ENCODE measurements at places on chromosomes 7 and 10. TPM values are rescaled to one million over a fixed set of nuclear protein-coding genes. Genes with fewer than 3 reads are reported as not detected.
A peak's percentile ranks its signal among the peaks of the same experiment; 100 is the strongest.

- H3K27ac ChIP-seq, result peak overlapping the region; percentile 70
- peak overlapping the region; percentile 97 for H3K4me3 ChIP-seq
- peaks cover 16% of the 10 kb centered on the region for H3K4me1 ChIP-seq
- peaks cover 8% of the 10 kb centered on the region for H3K27me3 ChIP-seq
- peaks cover 3% of the 10 kb centered on the region for H3K36me3 ChIP-seq
These were observed 45.6 kb downstream of the PDIA4 start for GRCh38 chr7:148982654-148983199.

- no peak overlapping the region for H3K4me3 ChIP-seq
- no peaks in the 10 kb centered on the region for H3K4me1 ChIP-seq
- H3K27me3 ChIP-seq, result peaks cover 2% of the 10 kb centered on the region
- no peak for DNase-seq
- H3K36me3 ChIP-seq, result no peaks in the 10 kb centered on the region
These were observed 138.0 kb downstream of the TACC2 start for GRCh38 chr10:122126763-122127659.

- peaks cover 6% of the 10 kb centered on the region for H3K27me3 ChIP-seq
- H3K4me1 ChIP-seq, result peaks cover 17% of the 10 kb centered on the region
- no peak overlapping the region for H3K27ac ChIP-seq
- peaks cover under 1% of the 10 kb centered on the region for H3K36me3 ChIP-seq
- no peak for DNase-seq
- no peak overlapping the region for H3K4me3 ChIP-seq
These were observed 17.4 kb upstream of the GNA12 start for GRCh38 chr7:2861509-2861908.

DNA sequence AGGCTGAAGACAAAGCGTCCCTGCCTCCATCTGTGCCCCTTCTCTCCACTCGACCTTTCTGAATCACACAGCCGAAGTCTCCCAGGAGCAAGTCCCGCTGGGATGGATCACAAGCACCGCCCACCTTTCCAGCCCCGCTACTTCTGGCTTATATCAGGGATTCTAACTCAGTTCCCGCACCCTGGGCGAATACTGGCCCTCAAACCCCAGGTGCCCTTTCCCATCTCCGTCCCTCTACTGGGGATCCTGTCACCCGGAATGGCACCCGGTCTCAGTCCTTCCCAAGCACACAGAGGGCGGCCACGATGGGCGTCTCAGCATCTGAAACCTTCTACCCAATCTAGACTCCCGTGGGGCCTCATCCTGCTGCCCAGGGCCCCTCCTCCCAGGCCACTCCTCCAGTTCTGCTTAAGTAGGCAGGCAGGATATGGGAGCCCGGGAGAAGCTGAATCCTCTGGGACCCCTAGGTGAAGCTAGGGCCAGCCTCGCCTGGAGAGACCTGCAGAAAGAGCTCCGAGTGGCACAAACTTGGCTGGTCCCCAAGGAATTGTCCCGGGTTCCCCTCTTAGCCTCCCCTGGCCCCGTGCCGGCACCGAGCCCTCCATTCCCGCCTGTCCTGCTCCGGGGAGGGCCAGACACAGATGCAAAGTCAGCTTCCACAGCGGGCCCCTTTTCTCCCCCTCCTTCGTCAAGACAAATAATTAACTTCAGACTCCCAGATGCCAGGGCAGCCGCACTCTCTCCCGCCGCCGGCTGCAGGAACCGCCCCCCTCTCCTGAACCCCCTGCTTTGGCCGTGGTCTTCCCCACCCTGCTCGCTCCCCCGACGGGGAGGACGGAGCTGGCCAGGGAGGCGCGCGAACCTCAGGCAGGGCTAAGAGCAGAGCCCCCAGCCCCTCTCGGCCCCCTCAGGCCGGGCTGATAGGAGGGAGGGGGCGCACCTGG, 612 bp downstream of the KCP start:
- DNase-seq, result peak; percentile 39
- peaks cover 18% of the 10 kb centered on the region for H3K4me1 ChIP-seq
- no peak overlapping the region for H3K27ac ChIP-seq
- H3K27me3 ChIP-seq, result peaks cover 15% of the 10 kb centered on the region
- H3K4me3 ChIP-seq, result peak overlapping the region; percentile 81

Gene ATXN7L1
- total RNA-seq, result 18.4 TPM

GRCh38 chr7:144384555-144385245, 18.8 kb downstream of the NOBOX start:
- H3K4me1 ChIP-seq, result peaks cover 2% of the 10 kb centered on the region
- no peak overlapping the region for H3K4me3 ChIP-seq
- no peak overlapping the region for H3K27ac ChIP-seq

- no peaks in the 10 kb centered on the region for H3K4me1 ChIP-seq
- H3K4me3 ChIP-seq, result no peak overlapping the region
- no peaks in the 10 kb centered on the region for H3K27me3 ChIP-seq
- no peak for DNase-seq
- no peak overlapping the region for H3K27ac ChIP-seq
These were observed 248.8 kb upstream of the NEBL start for GRCh38 chr10:21145751-21146435.

Gene BTBD16
- 0.23 TPM for total RNA-seq

DNA sequence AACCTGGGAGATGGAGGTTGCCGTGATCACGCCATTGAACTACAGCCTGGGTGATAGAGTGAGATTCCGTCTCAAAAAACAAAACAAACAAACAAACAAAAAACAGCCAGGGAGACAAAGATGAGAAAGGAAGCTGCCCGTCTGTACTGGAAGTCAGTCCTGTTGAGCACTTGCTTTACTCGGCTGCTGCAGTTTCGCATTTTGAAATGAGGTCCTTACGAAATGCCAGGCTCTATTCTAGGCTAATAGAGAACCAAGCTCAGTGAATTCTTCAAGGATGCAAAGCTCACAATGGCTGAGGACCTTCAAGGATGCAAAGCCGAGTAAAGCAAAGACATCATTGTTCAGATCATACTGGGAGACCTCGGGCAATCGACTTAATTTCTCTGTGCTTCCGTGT, 333.3 kb downstream of the CALN1 start:
- DNase-seq, result no peak
- H3K4me1 ChIP-seq, result peaks cover 4% of the 10 kb centered on the region
- H3K36me3 ChIP-seq, result no peaks in the 10 kb centered on the region

GRCh38 chr10:69847883-69848282, 46.2 kb downstream of the COL13A1 start:
- DNase-seq, result no peak
- H3K36me3 ChIP-seq, result no peaks in the 10 kb centered on the region
- no peak overlapping the region for H3K27ac ChIP-seq

DNA sequence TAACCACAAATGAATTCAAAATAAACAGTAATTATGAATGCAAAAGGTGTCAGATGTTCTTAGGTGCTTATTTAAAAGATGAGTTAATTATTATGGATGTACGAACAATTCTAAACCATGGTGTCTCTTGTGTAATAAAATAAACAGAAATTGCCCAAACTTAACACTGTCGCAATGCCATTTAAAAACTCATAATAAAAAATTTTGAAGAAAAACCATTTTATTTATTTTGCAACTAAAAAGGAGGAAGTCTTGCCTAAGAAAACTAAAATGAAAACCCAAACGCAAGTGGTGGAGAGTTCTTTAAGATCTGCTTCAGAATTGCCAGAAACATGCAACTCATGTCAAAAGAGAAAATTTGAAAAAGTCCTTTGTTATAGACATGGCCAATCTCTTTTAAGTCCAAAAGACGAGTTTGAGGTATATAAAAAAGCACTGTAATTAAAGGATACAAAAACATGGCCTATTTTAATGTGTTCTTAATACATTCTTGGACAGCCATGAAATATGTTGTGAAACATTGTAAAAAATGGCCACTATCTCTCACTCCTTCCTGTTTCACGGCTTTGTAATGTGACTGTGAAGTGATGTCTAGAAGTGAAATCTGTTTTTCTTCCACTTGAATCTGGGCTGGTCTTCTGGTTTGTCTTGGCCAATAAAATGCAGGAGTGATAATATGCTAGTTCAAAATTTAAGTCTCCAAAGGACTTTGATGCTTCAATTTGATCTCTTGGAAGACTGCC, 322.9 kb downstream of the PRPF18 start:
- peaks cover 7% of the 10 kb centered on the region for H3K4me1 ChIP-seq
- H3K27ac ChIP-seq, result no peak overlapping the region
- no peak for DNase-seq
- H3K4me3 ChIP-seq, result no peak overlapping the region
- peaks cover 6% of the 10 kb centered on the region for H3K36me3 ChIP-seq
- H3K27me3 ChIP-seq, result peaks cover 3% of the 10 kb centered on the region

Gene OLAH
- 0.54 TPM for total RNA-seq

DNA sequence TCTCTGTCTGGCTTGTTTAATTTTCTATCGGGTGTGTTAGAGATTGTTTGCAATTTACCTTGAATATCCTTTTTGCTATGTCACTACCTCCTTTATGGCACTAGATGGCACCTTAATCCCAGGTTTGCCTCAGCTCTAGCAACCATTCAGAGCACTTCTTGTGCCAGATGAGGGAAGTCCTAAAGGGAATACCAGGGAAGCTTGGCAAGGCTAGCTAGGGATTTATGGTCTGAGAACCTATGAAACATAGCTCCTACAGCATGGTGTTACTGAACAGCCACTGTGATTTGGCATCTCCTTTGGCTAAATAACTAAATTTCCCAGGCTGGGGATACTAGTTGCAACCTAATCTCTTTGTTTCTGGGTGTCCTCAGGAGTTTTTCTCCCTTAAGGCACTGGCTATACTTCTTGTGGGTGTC, 69.0 kb upstream of the VOPP1 start:
- no peaks in the 10 kb centered on the region for H3K27me3 ChIP-seq
- peak; percentile 34 for DNase-seq
- no peak overlapping the region for H3K27ac ChIP-seq
- peaks cover 4% of the 10 kb centered on the region for H3K4me1 ChIP-seq

GRCh38 chr10:114305521-114305925, 66.5 kb downstream of the VWA2 start:
- no peak overlapping the region for H3K27ac ChIP-seq
- DNase-seq, result no peak
- peaks cover 9% of the 10 kb centered on the region for H3K4me1 ChIP-seq
- peaks cover 11% of the 10 kb centered on the region for H3K27me3 ChIP-seq
- no peaks in the 10 kb centered on the region for H3K36me3 ChIP-seq

- H3K36me3 ChIP-seq, result no peaks in the 10 kb centered on the region
- no peaks in the 10 kb centered on the region for H3K27me3 ChIP-seq
- H3K27ac ChIP-seq, result no peak overlapping the region
- DNase-seq, result no peak
- peaks cover 3% of the 10 kb centered on the region for H3K4me1 ChIP-seq
These were observed 110.8 kb downstream of the TPK1 start for GRCh38 chr7:144725070-144725469.

Gene UFSP1
- total RNA-seq, result 2.4 TPM

GRCh38 chr7:96708872-96709271, 774 bp downstream of the SEM1 start:
- H3K4me1 ChIP-seq, result peaks cover 2% of the 10 kb centered on the region
- peak overlapping the region; percentile 100 for H3K4me3 ChIP-seq
- DNase-seq, result no peak
- no peaks in the 10 kb centered on the region for H3K27me3 ChIP-seq

DNA sequence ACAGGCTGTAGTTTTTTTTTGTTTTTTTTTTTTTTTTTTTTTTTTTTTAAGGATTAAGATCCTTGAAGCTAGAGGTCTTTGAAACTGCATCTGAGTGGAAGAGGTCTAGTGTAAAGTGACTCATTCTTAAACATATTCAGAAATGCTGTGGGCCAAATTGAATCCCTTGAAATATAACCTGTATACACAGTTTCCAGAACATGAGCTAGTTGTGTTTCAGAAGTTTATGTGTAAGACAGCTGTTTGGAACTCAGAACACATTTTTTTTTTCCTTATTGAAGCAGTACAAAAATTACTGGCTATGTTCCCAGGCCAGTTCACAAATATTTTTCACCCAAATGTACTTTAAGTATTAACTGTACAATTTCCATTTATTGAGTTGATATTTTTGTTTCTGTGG, 67.9 kb downstream of the PPP1R9A start:
- no peaks in the 10 kb centered on the region for H3K36me3 ChIP-seq
- H3K4me1 ChIP-seq, result peaks cover 14% of the 10 kb centered on the region
- H3K27me3 ChIP-seq, result no peaks in the 10 kb centered on the region
- no peak overlapping the region for H3K4me3 ChIP-seq
- DNase-seq, result no peak

Gene TSPAN13
- 82.0 TPM for total RNA-seq

Gene PRSS2
- total RNA-seq, result 2.0 TPM

GRCh38 chr7:158676906-158677305, 27.7 kb downstream of the NCAPG2 start:
- no peak overlapping the region for H3K27ac ChIP-seq
- H3K4me3 ChIP-seq, result no peak overlapping the region
- H3K4me1 ChIP-seq, result peaks cover 5% of the 10 kb centered on the region
- DNase-seq, result no peak
- no peaks in the 10 kb centered on the region for H3K27me3 ChIP-seq
- H3K36me3 ChIP-seq, result peaks cover 16% of the 10 kb centered on the region

GRCh38 chr10:112286837-112287818, 3.9 kb downstream of the TECTB start:
- no peaks in the 10 kb centered on the region for H3K4me1 ChIP-seq
- H3K27me3 ChIP-seq, result peaks cover 1% of the 10 kb centered on the region
- H3K4me3 ChIP-seq, result no peak overlapping the region
- DNase-seq, result no peak

DNA sequence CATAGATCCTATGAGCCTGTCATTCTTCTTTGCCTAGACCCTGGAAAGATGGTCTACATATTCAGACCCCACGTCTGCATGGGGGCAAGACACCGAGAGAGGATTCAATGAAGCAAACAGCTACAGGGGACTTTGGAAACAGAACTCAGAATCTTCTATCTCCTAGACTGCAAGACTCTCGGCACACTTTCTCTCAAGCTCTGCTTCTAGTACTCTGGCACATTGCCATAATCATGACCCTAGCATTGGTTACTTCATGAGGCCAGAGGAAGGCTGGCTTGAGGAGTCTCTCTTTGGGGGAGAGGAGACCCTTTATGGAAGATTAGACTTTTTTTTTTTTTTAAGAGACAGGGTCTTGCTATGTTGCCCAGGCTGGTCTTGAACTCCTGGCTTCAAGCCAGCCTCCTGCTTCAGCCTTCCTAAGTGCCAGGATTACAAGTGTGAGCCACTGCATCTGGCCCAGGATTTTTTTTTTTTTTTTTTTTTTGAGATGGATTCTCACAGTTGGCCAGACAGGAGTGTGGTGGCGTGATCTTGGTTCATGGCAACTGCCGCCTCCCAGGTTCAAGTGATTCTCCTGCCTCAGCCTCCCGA, 20.7 kb downstream of the CCDC3 start:
- peaks cover 2% of the 10 kb centered on the region for H3K27me3 ChIP-seq
- no peak overlapping the region for H3K4me3 ChIP-seq
- H3K36me3 ChIP-seq, result peaks cover 4% of the 10 kb centered on the region
- H3K27ac ChIP-seq, result no peak overlapping the region
- peaks cover 2% of the 10 kb centered on the region for H3K4me1 ChIP-seq

- H3K36me3 ChIP-seq, result no peaks in the 10 kb centered on the region
- DNase-seq, result no peak
- no peak overlapping the region for H3K27ac ChIP-seq
- H3K4me3 ChIP-seq, result no peak overlapping the region
- no peaks in the 10 kb centered on the region for H3K27me3 ChIP-seq
- H3K4me1 ChIP-seq, result peaks cover 37% of the 10 kb centered on the region
These were observed 160.6 kb downstream of the LCOR start for GRCh38 chr10:96992721-96993120.

DNA sequence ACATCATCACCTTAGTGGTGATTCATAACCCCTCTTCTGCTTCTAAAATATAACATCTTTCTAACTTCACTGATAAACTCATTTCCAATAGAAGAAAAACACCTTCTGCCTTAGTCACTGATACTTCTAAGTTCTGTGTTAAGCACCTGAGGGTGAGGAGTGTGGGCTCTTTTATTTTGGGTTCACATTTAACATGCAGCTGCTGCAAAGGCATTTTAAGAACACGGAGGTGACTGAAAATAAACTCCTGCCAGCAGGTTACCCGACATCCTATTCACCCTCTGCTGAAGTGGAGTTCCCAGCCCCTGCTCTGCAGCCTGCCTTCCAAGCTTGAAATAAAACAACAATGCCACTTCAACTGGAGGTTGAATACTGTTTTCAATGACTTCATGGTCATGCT, 202.9 kb upstream of the PLXNA4 start:
- H3K27ac ChIP-seq, result no peak overlapping the region
- peaks cover 7% of the 10 kb centered on the region for H3K27me3 ChIP-seq
- H3K4me1 ChIP-seq, result no peaks in the 10 kb centered on the region
- no peak for DNase-seq
- H3K36me3 ChIP-seq, result no peaks in the 10 kb centered on the region

Data from endothelial cell (in vitro differentiated cells).